ENCODE measurements at places on chromosomes 6 and 20.

GRCh38 chr6:10177704-10178103, 237.2 kb downstream of the TFAP2A start:
- DNase-seq = no peak

GRCh38 chr6:12608874-12609273, 107.7 kb upstream of the PHACTR1 start:
- DNase-seq = no peak

DNA sequence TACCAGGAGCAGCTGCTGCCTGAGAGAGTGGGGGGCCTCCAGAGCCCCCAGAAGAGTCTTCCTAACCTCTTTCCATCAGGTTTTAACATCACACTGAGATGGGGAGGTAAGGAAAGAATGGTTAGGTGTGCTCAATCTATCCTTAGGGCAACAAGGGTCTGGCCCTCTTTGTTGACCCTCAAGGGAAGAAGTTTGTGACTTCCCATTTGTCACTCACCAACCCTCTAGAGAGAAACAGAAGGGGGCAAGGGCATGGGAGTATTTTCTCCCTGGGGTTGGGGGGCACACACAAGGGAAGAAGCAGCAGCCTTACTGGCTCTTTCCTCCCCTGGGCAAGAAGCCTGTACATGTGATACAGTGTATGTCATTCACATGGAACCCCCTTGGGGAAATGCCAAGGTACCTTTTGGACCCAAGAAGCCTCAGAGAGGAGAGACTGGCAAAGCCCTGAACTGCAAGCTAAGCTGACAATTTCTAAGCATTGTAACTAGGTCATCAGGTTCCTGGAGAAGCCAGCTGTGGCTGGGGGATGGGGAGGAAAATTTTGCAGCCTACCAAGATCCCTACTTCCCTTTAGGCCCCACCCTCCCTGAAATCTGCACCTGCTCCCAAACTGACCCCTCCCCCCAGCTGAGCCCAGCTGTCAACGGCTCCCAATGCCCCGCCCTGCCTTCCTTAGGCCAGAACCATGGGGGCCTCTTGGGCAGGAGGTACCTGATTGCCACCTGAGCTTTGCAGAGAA, 14.5 kb downstream of the BCL2L1 start:
- peak; percentile 67 for DNase-seq

DNA sequence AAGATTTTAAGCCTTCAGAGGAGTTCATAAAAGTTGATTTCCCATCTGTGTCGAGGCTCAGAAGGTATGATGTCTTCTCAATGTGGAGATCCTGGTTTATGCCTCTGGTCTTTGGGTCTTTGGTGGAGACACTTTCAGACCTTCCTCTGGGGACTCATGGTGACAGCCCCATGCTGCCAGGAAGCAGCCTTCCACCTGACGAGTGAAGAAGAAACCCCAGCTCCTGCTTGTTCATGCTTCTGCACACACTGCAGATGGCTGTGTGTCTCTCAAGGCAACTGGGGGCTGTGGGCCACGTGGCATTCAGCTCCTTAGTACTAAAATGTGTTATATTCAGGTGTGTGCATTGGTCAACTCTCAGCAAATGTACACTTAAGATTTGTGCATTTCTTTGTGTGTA, 4.9 kb upstream of the SCP2D1 start:
- no peak for DNase-seq

GRCh38 chr6:109454496-109455436, 806 bp downstream of the MICAL1 start:
- no peak for DNase-seq

All from liver (tissue), 10 donors.